ENCODE measurements at places on chromosomes 3 and 15.

- no peak for DNase-seq
Observed at GRCh38 chr3:65558826-65559225, 479.9 kb downstream of the MAGI1 start.

DNA sequence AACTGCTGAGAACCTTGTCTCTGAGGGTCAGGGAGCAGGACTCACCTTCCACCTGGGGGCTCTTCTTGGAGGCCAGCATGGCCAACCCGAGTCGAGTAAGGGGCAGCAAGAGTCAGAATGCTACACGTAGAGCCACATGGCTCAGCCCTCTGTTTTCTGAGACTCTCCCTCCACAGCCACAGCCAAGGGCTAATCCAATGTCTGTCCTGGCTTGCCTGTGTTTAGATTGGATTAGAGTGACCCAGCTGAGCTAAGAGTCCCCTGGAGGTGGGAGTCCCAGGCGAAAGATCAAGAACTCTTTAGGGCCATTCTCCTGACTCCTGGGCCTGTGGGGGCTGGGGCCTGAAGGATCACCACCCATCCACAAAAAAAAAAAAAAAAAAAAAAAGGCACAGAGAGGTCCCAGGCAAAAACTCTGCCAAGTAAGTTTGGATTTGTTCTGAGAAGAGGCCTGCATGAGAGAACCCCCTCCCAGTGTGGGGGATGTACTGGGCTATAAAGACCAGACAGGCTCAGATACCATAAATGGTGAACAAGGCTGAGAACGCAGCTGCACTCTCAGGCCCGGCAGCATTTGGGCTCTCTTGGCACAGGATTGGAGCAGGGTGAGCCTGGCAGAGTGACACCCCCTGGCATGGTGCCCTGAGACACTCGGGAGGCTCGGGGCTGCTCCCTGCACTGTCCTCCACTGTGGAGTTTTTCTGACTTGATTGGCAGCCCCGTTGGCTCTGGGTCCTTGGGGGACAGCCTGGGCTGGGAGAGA, 88.0 kb upstream of the OSBPL11 start:
- no peak for DNase-seq

DNA sequence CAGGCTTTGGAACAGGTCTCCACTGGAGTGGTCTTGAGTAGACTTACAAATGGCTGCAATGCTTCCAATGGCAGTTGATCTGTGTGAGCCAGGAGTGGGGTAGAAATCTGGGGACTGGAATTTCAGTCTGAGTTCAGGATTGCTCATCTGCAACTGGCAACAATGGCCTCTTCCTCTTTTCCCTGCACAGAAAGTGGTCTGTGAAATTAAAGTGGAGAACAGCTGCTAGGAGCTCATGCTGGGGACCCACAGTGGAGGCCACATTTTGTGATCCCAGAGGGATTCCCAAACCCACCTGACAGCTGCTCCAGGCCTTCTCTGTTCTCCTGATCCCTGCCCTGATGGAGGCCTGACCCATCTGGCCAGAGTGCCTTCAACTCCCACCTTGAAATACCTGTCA, 49.6 kb downstream of the CEMIP start:
- DNase-seq: no peak

- no peak for DNase-seq
Observed at GRCh38 chr3:139480585-139480984, 4.3 kb upstream of the RBP2 start.

GRCh38 chr3:192039593-192039992, 578.6 kb downstream of the PYDC2 start:
- no peak for DNase-seq

Data from stimulated activated CD4-positive, alpha-beta T cell treated with anti-CD3 and anti-CD28 coated beads, Interleukin-1b, Interleukin-23, amount 100 ng/mL, for 4 hours (primary cell).